ENCODE measurements at places on chromosomes 3 and 15. TPM values are rescaled to one million over a fixed set of nuclear protein-coding genes. Genes with fewer than 3 reads are reported as not detected.

LPCAT4 gene
- 63.0 TPM for total RNA-seq

RGMA gene
- total RNA-seq = 0.56 TPM

NR2E3 gene
- 0.19 TPM for total RNA-seq

TRPM1 gene
- total RNA-seq = not detected

RHOV gene
- total RNA-seq = 4.2 TPM

TRA2B gene
- 166 TPM for total RNA-seq

FBXO22 gene
- total RNA-seq = 80.3 TPM

IL20RB gene
- total RNA-seq = 0.77 TPM

NR1I2 gene
- total RNA-seq = not detected

GOLGA6L7 gene
- total RNA-seq = not detected

GHSR gene
- not detected for total RNA-seq

SERINC4 gene
- total RNA-seq = not detected

SOX14 gene
- total RNA-seq = not detected

TTC21A gene
- 2.4 TPM for total RNA-seq

ASB7 gene
- total RNA-seq = 11.3 TPM

CLDN11 gene
- total RNA-seq = 0.21 TPM
